Colonic mucosa (tissue), 4 donors: ENCODE measurements at places on chromosomes 3 and 15.

GRCh38 chr3:151839313-151839631 is 25.4 kb downstream of the AADAC start:
- DNase-seq: no peak

- DNase-seq: no peak
These were observed 16.9 kb upstream of the LPP start for GRCh38 chr3:188137051-188137450.

DNA sequence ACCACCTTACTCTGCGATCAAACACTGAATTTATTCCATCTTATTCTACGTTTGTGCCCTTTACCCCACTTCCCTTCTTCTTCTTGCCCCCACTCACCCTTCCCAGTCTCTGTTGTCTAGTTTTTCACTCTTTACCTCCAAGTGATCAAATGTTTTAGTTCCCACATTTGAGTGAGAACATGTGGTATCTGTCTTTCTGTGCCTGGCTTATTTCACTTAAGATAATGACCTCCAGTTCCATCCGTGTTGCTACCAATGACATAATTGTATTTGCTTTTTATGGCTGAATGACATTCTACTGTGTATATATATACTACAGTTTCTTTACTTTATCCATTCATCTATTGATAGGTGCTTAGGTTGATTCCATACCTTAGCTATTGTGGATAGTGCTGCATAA is 78.8 kb downstream of the PDCD6IP start:
- DNase-seq: no peak

GRCh38 chr3:13497386-13497785 is 17.3 kb downstream of the HDAC11 start:
- DNase-seq: no peak

DNA sequence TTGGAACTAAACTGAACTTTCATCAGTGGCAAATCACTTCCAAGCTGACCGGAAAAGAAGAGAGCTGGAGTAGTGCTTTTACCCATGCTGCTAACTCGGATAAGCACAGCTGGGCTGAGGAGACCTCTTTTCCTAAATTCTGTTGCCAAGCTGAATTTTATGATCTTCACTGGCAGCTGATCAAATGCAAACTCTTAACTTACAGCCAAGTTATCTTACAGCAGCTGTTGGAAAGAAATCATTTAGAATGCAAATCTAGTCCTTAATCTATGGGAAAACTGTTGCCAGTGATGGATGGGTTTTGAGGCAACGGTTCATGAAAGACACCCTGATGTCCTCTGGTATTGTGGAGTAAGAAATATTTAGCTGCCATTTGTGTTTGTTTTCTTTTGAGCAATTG is 216.5 kb downstream of the ZNF385D start:
- no peak for DNase-seq

DNA sequence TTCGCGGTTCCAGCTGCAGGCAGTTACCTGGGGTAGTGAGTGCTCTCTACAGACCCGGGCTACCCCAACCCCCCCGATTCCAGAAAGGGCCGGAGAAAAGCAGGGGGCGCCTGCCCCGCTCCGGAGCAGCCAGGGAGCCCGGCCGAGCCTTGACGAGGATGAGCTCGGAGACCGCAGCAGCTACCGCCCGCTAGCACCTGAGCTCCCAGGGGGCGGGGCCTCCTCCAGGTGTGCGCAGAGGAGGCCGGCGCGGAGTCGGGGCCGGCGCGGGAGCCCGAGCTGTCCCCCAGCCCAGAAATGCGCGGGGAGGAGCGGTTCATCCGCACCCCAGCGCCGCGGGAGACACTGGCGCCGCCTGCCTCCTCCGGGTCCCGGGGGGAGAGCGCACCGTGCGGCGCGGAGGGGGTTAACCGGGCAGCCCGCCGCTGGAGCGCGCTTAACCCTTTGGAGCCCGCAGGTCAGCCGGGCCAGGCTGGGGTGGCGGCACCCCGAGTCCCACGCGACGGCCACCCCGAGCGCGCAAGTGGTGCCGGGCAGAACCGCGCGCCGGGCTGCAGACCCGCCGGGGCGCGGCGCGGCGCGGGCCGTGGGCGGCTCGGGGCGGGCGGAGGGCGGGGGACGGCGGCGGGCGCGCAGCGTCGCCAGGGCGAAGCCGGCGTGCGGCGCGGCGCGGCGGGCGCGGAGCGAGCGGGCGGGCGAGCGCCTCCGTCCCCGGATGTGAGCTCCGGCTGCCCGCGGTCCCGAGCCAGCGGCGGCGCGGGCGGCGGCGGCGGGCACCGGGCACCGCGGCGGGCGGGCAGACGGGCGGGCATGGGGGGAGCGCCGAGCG is at the start of gene CACNA1D:
Gene CACNA1D (plus strand): TSS at position 649 of the 829 bp plus-strand sequence. CDS start 556 bp downstream, outside the sequence.
- DNase-seq: peak; percentile 80

DNA sequence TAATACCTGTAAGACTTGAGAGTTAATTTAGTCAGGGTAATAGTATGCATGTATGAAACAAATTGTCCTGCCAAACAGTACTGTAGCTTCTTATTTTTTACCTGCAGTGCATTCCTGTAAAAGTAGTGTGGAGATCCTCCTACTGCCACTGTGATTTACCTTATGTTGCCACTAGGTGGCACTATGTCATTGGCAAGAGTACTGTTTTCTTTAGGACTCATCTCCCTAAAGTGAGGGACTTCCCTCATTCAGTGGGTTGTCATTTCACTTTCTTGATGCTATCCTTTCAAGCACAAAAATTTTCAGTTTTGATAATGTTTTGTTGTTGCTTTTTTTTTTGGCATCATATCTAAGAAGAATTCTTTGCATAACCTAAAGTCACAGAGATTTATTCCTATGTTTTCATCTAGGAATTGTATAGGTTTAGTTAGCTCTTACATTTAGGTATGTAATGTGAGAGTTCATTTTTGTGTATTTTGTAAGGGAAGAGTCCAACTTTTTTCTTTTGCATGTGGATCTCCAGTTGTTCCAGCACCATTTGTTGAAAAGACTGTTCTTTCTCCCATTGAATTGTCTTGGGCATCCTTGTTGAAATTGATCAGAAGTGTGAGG is 105.7 kb downstream of the AKAP13 start:
- DNase-seq: peak; percentile 84

GRCh38 chr15:36175741-36176291 is 403.6 kb upstream of the CDIN1 start:
- no peak for DNase-seq

DNA sequence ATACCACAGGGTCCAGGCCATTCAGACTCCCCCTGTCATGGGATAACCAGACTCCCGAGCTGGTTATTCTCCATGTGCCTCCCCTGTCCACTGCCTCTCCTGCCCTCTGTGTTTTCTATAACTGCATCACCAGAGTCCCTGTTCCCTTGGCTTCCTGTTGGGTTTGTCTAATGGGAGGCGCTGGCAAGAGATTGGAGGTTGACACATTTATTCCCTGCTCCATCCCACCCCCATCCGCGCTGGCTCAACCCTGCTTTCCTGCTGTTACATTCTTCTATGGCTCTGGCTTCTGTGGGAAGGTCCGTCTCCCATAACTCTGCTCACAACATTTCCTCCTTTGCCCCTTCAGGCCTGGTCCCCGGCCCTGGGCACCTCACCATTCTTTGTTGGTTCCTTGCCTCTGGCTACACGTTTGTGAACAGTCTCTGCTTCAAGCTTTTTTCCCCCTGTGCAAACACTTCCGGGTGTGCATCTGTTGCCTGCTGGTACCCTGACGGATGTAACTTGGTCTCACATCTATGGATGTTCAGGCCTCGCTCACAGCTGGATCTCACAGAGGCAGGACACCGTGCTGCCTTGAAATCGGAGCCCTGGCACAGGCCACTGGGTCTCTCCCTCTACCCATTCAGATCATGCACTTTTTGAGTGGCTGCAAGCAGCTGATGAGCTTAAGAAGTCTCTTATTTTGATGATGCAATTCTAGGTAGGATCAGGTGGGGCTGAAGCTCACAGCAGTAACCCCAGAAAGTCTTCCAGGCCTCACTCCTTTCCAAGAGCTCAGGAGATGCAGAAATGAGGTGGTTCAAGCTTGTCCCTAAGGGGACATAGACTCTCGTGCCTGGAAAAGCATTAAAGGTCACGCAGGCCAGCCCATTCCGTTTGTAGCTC is 68.6 kb upstream of the ATP13A3 start:
- no peak for DNase-seq

GRCh38 chr15:42100021-42100800 is 5.8 kb upstream of the PLA2G4D start:
- peak; percentile 33 for DNase-seq

DNA sequence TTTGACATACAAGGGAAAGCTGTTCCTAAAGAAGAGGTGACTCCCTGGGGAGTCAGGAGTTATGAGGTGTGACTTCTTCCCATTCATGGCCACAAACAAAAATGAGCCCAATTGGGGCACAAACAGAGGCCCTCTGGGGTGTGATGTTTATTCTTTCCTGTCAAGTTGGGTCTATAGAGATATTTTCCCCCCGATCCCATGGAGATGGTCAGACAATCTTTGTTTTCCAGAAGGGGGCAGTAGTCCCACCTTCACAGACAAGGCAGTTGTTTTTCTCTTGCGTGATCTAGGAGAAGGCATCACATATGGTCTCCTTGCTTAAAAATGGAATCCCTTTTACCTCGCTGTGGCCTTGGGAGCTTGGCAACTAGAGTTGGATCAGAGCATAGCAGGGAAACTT is 110.3 kb downstream of the MFSD1 start:
- DNase-seq: no peak
